ENCODE measurements at places on chromosomes 4 and X.

- DNase-seq, result no peak
Measured at GRCh38 chr4:119002476-119002875, 113.8 kb downstream of the SYNPO2 start.

DNA sequence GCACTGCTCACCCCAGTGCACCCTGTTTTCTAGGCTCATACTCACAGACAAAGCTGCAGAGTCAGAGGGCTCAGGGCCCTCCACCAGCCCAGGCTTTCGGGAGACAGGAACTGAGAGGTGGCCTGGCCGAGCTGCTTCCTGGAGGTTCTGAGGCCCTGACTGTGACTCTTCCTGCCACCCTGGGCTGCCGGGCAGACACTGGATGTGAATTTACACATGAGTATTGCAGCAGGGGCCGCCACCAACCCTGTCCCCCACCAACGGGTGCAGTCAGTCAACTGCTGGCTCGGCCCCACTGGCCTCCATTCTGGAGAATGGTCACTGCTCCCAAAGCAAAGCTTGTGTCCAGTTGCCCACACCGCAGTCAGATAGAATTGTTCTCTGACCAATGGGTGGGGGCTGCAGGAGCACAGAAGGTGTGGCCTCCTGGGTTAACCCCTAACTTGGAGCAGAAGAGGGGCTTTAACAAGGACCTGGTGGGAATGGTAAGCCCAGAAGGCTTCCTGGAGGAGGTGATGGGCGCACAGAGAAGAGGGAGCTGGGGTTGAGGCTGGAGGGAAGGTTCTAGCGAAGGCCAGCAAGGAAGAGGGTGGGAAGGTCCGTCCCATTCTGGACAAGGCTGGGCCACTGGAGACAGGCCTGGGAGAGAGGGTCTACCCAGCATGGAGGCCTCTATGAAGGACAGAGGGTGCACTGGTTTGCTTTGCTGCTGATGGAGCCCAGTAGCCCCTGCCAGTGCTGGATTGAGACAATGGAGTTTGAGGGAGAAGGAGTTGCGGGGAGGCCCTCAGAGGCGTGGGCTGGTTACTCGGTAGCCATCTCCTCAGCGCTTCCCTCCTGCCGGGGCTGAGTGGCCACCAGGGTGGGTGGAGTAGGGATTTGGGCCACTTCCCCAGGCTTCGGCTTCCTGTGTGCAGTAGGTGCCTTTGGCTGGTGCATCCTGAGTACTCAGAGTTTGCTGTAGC, 135.3 kb downstream of the CPZ start:
- DNase-seq, result no peak

DNA sequence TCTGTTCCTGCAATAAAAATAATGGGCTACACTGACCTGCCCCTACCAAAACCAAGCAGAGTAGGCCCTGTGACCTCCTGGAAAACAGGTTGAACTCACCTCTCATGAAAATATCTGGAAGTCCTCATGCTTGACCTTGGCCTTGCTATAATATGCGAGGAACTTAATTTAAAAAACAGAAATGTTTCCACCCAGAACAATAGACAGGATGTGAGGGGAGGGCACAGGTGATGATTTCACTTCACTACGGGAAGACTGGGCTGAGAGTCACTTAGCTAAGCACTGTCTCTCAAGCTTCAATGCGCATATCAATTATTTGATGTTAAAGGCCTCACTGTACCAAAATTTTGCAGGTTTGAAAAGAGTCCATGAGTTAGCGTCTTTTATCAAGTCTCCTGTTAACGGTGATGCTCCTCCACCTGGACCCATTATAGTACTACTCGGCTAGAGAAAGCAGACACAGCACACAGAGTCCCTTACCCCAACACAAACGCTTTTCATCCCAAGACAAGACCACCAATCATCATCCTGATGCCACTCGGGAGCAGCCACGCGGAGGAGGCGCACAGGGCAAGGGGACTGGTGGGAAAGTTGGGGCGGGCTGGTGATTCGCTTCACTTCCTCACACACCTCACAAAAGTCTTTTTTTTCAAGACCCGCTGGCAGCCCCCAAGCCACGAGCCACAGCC, 25.9 kb downstream of the ZNF721 start:
- no peak for DNase-seq

- no peak for DNase-seq
Measured at GRCh38 chr4:144817081-144817480, 171.1 kb downstream of the HHIP start.

- no peak for DNase-seq
Measured at GRCh38 chr4:41551536-41551935, 13.6 kb downstream of the LIMCH1 start.

- peak; percentile 21 for DNase-seq
Measured at GRCh38 chrX:50971395-50971794, 60.9 kb downstream of the BMP15 start.

- peak; percentile 35 for DNase-seq
Measured at GRCh38 chrX:17535229-17535628, 160.2 kb downstream of the NHS start.

GRCh38 chr4:182978152-182978827, 61.1 kb upstream of the DCTD start:
- DNase-seq, result no peak

DNA sequence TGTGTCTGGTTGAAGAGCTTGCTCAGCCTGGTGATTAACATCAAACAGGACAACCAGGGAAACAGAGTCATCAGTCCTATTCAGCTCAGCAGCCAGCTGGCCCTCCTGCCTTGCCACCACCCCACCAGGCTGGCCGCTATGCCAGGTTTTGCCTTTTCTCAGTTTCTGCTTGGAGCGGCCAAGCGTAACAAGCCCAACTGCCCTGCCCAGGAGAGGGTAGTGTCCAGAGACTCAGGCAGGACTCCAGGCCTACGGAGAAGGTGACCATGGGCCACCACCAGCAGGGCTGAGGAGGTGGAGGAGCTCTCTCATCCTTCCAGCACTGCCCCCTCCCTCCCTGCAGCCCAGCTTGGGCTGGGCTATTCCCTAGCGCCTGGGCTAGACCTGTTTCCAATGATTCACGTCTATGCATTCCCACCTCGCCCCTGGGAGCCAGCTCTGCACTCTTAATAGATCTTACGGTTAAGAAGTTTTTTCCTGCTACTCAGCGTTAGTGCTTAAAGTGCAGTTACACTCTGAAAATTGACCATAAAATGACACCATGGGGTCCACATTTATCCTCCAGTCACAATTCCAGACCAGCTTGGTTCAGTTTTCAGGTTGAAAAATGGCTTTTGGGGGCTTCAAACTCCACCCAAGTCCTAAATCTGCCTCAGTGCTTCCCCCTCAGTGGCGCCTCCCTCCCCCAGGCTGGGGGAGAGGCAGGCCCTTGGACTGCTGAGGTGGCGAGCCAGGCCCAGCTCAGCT, 124.0 kb upstream of the PJA1 start:
- no peak for DNase-seq

All from Calu3 (cell line).